Anterior cingulate cortex (tissue), 58 donors: ENCODE measurements at places on chromosomes 4 and X.

DNA sequence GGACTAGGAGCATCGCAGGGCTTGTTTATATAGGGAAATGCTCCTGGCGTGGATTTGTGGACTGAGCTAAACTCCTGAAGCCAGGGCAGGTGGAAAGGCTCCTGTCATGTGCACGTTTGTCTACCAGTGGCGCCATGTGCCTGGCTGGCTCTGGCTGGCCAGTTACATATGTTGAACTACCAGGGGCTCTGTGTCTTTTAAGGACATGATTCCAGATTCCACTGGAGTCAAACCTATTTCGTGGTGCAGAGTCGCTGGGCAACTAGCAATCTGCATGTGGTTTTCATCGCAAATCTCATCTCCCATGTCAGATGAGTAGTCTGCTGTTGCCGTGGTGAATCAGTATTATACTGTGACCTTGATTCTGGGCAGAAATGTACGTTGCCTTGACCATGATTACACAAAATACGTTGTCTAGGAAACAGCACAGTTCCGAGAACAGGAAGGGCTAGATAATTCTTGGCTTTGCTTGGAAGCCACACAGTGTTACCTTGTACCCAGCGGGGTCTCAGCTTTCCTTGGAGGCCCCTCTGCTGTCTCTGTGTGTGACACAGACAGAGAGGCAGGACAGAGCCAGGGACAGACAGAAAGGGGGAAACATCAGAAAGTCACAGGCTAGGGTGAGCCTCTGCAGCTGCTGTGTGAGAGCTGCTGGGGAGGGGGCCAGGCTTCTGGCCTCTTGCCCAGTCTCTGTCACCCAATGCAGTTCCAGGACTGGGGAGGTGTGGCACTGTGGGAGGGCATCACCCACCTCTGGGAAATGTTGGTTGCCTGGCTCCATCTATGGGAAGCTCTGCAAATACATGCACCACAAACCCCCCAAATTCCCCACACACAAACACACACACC, 19.2 kb downstream of the PNMA6E start:
- DNase-seq, result no peak

- no peak for DNase-seq
Measured at GRCh38 chrX:18297251-18297650, 57.2 kb downstream of the SCML2 start.

DNA sequence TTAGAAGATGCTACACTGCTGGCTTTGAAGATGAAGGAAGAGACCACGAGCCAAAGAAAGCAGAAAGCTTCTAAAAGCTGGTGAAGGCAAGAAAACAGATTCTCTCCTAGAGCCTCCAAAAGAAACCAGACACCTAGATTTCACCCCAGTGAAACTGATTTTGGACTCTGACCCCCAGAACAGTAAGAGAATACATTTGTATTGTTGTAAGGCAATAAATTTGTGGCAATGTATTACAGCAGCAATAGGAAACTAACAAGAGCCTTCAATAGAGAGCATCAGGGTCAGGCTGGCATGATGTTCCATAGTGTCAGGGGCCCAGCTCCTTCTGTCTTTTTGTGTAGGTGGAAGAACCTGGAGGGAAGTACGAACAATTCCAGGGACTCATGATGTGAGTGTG, 6.0 kb upstream of the TEC start:
- no peak for DNase-seq

DNA sequence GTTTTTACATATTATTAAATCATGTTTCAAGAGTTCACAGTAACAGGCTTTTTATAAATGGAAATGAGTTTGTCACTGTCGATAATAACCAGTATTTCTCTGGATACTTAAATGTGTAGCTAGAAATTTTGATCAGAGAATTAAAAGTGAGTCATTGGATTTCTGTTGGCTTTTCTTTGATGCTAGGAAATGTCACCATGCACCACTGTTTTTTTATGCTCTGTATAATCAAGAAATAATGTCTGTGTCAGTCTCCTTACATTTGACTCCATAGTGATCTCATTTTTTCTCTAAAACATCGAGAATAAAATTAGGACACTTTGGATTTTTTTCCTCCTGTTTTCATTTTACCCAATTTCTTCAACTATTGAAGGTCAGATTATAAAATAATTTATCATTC, 234.2 kb downstream of the RAPGEF2 start:
- no peak for DNase-seq

DNA sequence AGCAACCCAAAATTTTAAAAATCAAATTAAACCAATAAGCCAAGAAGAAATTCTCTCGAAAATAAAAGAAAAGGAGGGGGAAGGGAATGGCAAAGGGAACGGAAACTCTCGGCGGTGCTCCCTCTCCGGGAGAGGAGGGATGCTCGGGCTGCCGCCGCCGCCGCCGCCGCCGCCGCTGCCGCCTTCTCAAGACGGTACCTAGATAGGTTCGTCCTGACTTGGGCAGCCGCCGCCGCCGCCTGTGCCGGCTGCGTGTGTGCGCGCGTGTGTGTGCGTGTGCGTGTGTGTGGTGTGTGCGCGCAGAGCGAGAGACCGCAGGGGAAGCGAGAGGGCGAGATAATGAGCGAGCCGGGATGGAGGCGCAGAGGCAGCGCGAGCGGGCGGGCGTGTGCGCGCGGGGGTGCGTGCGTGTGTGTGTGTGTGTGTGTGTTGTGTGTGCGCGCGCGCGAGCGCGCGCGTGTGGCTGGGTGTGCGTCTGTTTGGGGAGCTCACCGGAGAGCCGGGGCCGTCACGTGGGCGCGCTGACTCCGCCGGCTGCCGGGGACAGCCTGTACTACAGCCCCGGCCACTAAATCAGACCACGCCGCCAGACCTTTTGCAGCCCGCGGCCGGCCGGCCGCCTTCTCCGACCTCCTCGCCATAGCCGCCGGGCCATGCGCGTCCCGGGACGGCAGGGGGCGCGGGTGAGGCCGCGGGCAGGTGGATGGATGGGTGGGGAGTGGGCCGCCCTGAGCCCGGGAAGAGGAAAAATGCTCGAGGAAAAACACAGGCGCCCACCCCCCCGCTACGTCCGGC, 111.6 kb downstream of the DHX15 start:
- peak; percentile 28 for DNase-seq

DNA sequence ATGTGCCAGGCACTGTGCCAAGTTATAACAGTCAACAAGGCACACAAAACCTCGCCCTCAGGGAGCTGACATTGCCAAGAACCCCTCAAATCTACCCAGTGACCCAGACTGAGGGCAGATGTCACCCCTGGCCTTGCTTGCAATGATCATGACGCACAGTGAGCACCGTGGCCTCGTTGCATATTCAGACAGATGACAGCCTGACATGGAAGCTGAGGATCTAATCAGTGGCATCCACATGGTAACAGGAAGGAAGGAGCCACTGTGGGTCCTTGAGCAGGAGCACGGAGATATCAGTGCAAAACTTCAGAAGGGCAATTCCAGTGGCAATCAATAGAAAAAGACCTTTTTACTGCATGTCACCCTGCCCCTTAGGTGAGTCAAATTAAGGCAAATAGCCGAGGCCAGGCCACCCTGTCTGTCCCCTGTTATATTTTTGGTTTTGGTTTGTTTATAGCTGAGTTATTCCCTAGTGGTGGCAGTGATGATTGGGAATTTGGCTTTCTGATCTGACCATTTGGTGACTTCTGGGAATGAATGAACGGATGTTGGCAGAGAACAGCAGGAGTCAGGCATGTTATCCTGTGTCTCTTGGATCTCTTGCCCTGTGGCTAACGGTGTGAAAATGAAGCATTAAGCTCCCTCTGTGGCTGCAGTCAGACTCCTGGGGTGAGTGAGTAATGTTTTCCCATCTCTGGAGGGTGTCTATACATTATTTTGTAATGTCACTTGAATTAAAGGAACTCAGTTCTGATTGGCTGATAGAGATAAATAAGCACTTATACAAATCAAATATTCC, 20.4 kb downstream of the WDR13 start:
- DNase-seq, result no peak

DNA sequence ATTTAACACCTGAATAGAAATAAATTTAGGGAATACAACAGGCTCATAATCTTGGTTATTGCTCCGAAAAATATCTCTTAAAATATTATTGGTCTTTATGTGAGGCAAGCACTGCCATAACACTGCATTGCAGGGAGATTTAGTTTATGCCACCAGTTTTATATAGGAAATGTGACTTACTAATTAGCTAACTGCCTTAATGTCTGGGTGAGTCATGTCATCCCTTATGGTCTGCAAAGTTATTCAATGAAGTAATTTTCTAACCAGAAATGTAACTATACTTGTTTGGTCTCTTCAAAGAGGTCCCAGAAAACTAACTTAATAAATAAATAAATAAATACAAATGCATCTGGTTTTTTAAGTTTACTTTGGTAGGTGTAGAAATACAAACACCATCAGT, 597.2 kb downstream of the GALNTL6 start:
- no peak for DNase-seq

DNA sequence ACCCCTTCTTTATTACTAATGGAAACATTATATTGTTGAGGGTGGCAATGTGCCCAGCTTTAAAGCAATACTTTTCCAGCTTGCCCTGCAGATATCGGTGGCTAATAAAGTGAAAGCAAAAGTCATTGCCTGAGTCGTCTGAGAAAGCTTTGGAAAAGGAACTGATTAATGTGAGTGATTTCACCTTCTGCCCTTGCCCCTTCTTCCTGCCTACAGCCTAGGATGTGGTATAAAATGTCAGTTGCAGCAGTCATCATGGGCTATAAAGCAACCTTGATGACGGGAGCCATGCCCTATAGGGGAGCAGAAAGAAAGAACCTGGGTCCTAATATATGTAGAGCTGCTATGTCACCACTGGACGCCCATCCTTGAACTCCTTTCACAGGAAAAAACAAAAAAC, 132.4 kb upstream of the USP9X start:
- DNase-seq, result no peak

DNA sequence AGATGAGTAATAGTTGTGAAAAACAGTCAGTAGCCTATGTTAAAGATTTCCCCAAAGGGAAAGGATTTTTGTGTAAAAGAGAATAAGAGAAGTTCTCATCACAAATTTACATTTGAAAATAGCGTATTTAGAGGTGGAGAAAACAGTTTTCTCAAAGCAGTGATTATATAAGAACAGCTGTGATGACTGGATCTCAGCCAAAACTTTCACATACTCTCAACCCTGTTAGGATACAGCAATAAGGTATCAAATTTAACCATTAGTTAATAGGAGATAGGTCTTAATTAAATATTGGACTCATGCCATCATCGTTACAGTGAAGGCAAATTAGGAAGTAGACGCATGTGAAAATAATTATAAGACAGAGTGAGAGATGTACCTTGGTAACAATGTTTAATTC, 622.7 kb downstream of the PCDH18 start:
- no peak for DNase-seq

DNA sequence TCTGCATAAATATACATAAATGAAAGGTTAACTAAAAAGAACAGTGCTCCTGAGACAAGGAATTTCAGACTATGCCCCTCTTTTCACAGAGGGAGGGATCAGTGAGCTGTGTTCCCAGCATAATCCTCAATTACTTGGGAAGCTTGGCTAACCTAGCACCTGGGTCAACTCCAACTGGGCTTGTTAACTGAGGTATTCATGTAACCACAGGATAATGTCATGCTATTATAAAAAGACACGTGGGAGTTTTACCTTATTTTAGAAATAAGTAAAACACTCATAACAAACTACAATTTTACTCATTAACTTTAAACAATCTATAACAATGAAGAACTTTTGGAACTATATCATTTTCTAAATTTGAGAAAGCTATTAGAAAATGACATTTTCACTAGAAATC, 48.6 kb downstream of the RPGR start:
- DNase-seq, result no peak

- no peak for DNase-seq
Measured at GRCh38 chr4:182975806-182976205, 58.6 kb upstream of the DCTD start.

DNA sequence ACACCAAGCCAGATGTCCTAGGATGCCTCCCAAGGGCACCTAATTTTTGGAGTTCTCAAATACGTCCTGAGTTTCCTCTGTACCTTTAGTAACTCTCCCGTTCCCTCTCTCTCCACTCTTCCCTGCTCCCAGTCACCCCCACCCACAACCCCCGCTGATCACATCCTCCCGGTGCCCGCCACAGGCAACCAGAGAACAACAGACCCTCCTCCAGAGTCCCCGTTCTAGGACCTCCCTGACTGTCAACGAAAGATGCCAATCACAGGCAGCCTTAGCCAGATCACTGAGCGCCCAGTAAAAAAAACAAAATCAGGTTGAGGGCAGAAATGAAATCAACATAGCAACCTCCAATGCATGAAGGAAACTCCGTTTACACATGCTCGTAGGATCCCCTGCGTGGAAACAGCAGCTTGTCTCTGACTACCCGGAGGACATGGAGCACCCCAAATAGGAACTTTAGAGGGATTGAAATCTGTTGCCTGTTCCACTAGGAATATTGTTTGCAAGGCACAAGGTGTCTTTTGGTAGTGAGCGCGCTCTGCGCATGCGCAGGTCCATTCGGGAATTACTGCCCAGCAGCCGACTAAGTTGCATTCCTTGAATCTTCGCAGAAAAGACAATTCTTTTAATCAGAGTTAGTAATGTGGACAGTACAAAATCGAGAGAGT, at the start of gene GABRB1:
GABRB1 (plus strand) TSS at position 557 of the 668 bp plus-strand sequence.
- peak; percentile 37 for DNase-seq

GRCh38 chr4:88296413-88297211, 12.3 kb upstream of the PPM1K start:
- no peak for DNase-seq

DNA sequence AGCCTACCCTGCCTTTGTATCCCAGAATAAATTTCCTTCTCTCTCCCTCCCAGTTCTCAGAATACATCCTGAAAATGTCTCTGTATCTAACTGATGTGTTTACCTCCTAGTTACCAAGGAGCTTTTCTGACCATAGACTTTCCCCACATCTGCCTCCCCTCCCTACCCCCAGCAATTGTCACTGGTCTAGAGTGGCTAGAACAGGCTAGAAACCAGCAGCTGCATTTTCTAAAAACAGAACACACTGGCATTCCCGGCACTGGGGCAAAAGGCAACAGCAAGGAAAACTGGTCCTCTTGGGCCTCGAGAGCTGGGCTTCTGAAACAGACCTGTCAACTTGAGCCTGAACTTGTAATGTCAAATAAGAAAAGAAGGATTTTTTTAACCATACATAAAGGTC, 16.4 kb downstream of the TASL start:
- DNase-seq, result no peak

GRCh38 chr4:51942108-51942832, 77.9 kb downstream of the LRRC66 start:
- DNase-seq, result no peak

GRCh38 chr4:67573193-67573592, 14.7 kb downstream of the STAP1 start:
- no peak for DNase-seq

DNA sequence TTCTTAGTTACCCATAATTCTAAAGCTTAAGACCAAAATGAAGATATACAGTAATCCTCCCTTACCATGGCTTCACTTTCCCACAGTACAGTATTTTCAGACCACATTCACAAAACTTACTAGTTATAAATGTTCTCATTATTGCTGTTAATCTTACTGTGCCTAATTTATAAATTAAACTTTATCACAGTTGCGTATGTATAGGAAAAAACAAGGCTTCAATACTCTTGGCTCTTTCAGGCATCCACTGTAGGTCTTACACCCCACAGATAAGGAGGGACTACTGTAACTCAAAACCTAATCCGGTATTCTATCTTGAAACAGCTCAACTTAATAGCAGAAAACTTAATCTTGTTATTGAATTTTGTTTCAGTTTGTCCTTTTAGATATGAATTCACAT, 3.6 kb downstream of the HMGB2 start:
- DNase-seq, result no peak
